ENCODE measurements at places on chromosomes 13 and 19.

DNA sequence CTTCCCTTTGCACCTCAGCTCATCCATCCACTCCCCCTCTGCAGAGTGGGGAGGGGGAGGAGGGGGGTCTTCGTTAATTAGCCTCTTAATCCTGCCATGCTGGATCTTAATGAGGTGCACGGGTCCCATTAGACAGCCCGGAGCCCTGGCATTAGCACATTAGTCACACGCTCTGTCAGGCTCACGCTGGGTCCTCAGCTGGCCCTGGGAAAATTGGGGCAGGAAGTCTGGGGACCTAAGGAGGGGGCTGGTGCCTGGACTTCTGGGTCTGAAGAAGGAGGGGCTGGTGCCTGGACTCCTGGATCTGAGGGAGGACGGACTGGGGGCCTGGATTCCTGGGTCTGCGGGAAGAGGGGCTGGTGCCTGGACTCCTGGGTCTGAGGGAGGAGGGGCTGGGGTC is 444 bp upstream of the NCCRP1 start:
- DNase-seq, result no peak

GRCh38 chr13:58165617-58166016 is 534.1 kb downstream of the PCDH17 start:
- no peak for DNase-seq

DNA sequence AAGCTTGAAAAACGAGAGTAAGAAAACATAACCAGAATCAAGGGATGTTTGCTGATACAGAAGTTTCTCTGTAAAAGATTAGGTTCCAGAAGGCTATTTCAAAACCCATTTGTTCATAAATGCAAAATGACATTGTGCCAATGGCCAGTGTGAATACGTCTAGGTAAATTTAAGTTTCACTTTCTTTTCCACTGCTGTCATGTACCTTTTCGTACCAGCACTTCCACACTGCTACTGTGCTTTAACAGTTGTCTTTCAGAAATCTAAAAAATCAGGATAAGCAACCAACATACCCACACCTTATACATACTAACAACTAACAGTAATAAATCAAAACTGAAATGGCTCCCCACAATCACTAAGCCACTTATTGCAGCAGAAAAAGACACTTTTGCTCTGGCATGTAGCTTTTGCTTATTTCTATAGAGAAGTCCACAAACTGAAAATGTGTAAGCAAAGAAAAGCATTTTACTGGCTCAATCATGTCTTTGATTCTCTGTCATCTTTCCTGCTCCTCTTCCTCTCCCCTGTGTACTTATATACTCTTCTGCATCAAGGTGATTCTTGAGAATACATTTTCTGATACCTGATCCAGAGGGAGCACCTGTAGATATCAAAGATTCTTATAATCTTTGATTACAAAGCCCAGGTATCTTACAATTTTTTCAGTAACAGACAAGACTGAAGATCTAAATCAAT is 34.3 kb downstream of the ELF1 start:
- DNase-seq, result no peak

GRCh38 chr19:1967087-1967608 is 26.2 kb downstream of the CSNK1G2 start:
- DNase-seq, result no peak

- DNase-seq, result no peak
Observed at GRCh38 chr13:74190999-74191398, 56.8 kb upstream of the KLF12 start.

GRCh38 chr13:90768116-90768515 is 579.4 kb upstream of the MIR17HG start:
- no peak for DNase-seq

GRCh38 chr13:66329988-66330451 is 900.1 kb downstream of the PCDH9 start:
- DNase-seq, result no peak

- no peak for DNase-seq
Observed at GRCh38 chr13:89755729-89756492, 1591.6 kb upstream of the MIR17HG start.

DNA sequence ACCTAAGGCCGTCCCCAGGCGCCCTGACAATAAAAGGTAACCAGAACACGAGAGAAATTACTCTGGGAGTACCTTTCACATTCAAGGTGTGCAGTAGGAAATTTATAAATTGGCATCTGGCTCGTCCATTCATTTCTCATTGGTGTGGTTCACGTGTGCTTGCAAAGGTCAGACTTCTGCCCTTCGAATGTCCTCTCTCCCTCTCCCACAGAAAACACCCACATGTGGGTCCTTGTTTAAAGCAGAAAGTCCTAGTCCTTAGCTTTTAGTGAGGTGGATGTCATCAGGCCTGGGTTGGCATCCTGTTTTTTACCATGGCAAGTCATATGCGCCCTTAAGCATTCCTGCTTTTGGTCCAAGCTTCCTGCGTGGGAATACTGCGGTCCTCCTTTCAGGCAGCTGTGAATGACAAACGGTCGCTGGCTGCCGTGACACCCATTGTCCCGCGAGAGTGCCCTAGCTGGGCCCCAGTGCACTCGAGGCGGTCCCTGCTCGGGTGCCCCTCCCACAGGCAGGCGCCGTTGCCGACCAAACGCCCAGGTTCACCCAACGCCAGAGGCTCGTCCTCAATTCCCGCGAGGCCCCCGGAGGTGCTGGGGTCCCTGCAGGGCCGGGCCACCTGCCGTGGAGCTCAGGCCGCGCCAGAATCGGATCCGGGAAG is at the start of gene NUDT19:
NUDT19 (plus strand) TSS at position 531 of the 661 bp plus-strand sequence. CDS start 140 bp downstream, outside the sequence.
- peak; percentile 79 for DNase-seq

- no peak for DNase-seq
Observed at GRCh38 chr13:52862358-52863206, 14.1 kb upstream of the PCDH8 start.

- DNase-seq, result no peak
Observed at GRCh38 chr13:70249332-70250064, 141.2 kb upstream of the KLHL1 start.

GRCh38 chr13:26320766-26321165 is 66.8 kb downstream of the CDK8 start:
- DNase-seq, result no peak

DNA sequence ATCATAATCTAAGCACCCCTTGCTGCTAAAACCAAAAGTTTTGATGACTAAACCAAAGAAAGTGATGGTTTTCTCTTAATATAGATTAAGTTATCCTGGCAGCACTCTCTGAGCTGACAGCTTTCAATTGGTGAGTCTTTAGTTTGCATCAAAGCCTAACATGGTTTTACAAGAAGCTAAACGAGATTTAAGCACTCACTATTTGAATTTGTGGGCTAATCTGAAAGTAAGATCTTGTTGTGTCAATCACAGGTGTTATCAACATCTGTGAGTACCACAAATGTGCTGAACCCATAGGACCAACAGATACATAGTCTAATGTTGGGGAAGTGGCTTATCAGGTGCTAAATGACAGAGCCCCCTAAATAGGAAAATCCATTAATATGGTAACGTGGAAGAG is 223.9 kb downstream of the LHFPL6 start:
- DNase-seq, result no peak

DNA sequence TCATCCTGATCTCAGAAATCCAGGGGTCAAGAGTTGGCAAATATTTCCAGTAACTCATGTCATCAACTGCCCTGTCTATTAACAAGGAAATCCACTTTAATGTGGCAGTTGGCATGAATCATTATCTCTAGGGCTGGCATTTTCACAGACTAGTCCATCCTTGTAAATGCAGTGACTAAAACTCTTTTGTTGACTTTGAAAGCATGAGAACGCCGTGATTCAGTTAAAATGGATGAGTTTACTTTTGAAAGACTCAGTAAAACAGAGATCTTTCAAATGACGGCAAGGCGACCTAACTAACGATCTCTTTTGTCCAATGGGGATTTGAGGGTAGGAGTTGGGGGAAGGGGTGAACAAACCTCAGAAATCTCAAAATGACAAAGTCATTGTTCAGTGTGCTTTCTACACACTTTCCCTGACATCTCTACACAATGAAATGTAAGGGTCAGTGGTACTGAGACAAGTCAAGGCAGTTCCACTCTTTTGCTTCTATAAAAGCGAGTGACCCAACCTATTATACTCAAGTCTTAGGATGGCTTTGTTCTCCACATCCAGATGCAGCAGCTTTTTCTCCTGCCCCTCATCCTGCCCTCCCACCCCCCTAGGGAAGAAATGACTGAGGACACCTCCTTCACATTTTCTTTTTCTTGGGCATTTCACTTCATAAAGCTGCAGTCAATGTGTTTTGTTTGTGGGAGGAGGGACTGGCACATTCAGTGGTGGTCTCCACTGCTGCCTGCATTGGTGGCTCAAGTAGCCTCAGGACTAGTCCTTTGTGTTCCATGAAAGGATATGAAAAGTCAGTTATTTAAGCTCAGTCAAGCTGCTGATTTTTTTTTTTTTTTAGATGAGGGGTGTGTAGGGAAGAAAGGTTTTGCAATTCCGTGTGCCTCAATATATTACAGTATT is 200.5 kb downstream of the ABCC4 start:
- no peak for DNase-seq

DNA sequence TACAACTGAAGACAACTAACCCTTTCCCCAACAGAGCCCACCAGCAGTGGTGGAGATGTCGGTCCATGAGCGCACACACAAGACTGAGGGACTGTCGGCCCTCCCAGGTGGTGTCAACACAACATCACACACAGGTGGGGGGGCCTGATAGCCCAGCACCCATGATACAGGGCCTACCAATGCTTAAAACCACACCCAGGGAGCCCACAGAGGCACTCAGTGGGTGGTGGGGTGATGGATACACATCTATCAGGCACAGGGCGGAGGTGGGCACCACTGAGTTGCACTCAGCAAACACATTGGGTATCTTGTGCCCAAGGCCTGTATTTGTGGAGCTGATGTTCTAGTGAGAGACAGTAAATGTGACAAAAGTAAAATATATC is 7.0 kb upstream of the ZFP36 start:
- no peak for DNase-seq

GRCh38 chr19:47229676-47230053 is 1.3 kb downstream of the BBC3 start:
- DNase-seq, result no peak

DNA sequence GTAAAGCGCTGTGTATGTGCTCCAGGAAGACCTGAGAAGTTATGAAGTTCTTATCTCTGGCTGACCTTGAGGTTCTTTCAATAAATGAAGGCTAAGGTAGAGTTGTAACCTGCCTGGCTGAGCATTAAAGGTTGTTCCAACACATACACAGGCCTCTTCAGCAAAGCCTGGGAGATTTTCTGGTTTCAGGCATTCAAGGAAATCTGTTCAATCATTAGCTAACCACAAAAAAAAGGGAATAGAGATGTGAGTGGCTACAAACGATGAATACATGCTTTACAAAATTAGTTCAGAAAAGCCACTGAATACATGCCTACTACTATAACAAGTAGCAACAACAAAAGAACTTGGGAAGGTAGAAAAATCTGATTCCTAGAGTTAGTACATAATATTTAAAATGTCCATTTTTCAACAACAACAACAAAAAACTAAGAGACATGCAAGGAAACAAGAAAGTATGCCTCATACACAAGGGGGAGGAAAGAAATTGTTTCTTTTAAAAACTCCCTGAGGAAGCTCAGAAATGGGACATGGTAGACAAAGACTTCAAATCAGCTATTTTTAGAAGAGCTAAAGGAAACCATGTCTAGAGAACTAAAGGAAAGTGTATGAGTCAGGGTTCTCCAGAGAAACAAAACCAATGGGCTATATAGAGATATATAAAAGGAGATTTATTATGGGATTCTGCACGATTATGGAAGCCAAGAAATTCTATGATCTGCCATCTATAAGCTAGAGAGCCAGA is 191.5 kb upstream of the IPO5 start:
- DNase-seq, result no peak

DNA sequence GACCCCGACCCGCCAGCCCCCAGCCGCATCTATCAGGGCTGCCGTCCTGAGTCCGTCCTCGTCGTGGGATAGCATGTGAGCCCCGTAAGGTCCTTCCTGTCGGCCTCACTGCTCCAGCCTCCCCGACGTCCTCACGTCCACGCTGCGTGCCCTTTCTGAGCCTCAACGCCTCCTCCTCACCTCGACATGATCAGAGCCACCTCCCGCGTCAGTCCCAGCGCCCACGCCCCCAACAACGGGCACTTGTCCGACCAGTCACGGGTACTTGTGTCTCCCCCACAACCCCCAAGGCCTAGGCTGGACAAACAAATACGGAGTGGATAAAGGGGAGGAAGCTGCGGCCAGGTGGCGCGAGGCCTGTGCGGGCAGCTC is 665 bp downstream of the ZNF497 start:
- no peak for DNase-seq

DNA sequence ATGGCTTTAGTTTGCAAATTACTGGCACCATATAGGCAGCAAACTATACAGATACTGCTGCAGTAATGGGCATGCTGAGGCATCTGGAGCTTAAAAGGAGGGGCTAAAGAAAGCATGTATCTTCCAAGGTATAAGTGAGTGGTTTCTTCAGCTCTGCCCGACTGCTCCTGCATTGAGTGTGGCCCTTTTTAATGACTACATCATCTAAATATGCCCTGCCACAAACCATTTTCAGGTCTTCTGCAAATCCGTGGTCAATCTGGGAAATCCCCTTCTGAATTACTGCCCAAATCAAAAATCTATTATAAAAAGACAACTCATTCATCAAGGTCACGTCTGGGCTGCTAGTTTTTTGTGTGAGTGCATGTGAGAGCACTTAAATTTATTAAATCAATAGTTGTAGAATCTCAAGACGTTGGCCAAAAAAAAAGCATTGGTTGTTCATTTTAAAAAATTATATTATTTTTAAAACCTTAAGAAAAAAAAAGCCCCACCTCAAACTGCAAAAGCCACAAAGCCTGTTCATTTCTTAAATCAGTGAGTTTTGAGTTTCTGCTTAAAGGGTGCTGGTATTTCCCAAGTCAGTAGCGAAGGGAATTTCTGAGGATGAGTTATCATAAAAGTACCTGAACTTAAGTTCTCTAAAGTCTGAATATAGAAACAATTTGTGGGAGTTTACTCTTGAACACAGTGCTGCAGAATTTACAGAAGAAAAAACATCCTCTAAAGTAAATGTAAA is 16.3 kb downstream of the LCP1 start:
- no peak for DNase-seq

DNA sequence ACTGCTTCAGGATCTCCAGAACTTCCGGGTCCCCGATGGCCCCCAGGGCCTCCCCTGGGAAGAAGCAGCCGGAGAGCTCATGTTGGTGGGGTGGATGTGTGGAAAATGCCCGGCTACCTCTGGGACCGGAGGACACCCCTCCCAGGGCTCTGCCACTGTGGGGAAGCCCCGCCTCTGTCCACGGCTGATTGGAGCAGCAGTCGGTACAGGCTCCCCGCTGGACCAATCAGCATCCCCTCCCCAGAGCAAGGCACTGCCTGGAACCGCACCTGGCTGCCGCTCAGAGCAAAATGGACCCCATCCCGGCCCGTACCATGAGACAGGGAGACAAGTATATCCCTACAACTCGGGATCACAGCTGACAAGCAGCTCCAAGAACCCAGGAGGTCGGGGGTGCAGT is 6.4 kb downstream of the DOHH start:
- no peak for DNase-seq

Measured in lower leg skin (tissue), 4 donors.